Activated CD8-positive, alpha-beta memory T cell treated with anti-CD3 and anti-CD28 coated beads for 48 hours (primary cell): ENCODE measurements at places on chromosomes 5 and 9.

DNA sequence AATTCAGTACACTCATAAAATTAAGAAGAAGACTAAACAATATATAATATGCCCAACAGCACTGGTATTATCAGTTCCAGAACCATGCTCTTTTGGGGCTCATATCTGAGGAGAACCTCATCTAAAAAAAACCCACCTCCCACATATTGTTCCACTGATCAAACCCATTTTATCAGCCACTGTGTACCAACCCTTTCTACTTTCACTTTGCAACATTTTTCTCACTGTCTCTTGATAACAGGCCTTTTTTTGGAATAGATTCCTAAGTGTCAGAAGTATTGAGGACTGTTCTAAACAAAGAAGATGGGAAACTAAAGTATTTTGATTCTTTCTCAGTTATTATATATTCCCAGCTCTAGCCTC lies 173.2 kb downstream of the GABRB2 start:
- DNase-seq: no peak

DNA sequence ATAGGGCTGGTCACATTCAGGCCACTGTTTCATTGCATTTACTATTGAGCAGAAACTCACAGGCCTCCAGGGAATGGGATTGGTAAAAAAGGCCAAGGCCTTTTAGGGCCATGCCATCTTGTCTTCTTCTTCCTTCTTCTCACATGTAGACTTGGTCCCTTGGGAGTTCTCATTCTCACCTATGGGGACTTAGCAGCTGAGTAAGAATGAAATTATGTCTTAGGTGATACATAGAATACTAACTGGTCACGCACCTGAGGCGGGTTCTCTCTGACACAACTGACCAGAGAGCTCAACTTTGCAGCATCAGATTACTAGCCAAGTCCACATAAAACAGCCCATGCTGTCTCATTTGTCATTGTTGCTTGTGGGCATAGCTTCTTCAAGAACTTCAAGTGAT lies 641.8 kb downstream of the EFNA5 start:
- DNase-seq: no peak

- no peak for DNase-seq
Measured at GRCh38 chr5:173640156-173640804, 23.8 kb upstream of the BOD1 start.

GRCh38 chr5:123208668-123209501 lies 119.8 kb downstream of the PRDM6 start:
- DNase-seq: no peak

DNA sequence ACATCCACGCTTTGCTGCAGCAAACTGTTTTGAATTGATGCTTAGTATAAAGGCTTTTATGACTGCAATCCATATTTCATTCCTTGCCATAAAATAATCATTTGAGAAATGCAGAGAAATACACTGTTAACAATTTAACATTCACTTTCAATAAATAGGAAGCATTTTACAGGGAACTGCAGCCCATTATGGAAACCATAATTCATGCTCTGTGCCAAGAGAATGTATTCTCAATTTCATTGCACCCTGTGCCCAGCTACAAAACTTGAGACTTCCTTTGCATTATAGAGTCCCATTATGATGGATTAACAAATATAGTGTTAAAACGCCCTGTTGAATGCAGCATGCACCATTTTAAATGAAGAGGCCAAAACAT lies 134.0 kb downstream of the MED10 start:
- no peak for DNase-seq

GRCh38 chr5:72503888-72504491 lies 3.2 kb downstream of the ZNF366 start:
- no peak for DNase-seq

- DNase-seq: no peak
Measured at GRCh38 chr5:168654211-168654721, 75.1 kb upstream of the PANK3 start.

GRCh38 chr5:9380109-9380508 lies 165.8 kb downstream of the SEMA5A start:
- DNase-seq: no peak

DNA sequence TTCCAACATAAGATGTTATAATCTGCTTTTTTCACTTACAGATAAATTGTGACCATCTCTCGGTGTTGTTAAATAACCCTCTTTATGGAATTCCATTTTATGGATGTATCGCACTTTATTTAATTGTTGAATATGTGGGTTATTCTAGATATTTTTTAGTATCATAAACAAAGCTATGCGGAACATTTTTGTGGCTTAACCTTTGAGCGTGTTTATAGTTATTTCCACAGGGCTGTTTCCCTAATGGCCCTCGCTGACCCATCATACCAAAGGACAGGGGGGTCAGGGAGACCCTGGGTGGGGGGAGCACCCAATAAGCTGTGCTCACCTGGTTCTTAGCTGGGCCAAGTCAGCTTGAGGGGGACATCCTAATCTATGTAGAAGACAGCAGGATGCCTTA lies 65.3 kb downstream of the NDST1 start:
- no peak for DNase-seq

DNA sequence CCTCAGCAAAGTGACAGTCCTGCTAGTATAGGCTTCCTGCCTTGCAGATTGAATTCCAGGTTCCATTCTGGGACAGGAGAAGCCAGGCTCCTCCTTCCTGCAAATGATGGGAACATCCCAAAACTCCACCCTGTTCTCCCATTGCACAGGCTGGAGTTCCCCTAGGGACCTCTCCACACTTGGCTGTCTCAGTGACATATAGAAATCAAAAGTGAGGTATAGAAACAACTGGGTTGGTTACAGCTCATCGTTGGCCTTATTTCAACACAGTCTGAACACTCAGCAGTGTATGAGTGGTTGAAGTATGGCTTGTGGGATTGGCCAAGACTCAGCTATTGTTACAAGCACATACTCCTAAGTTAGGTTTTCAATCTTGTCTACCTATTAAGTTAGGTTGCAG lies 157.8 kb upstream of the FTMT start:
- DNase-seq: no peak
